ENCODE measurements at places on chromosomes 4 and X.

DNA sequence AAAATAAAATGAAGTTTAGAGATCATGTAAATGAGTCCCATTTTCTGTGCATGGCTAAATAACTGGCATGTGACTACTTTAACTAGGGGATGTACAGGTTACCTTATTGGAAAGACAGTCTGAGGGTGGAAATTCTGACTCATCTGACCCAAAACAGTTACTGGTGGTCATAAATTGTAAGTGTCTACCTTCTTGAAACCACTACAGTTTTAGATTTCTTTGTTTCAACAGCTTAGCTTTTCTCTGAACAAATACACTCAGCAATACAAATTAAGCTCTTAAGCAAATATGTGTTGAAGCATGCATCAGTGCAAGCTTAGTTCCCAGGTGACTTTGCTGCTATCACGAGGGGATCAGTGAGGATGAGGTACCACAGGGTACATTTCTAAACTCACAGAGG lies 60.7 kb upstream of the PGM2 start:
- DNase-seq: no peak

GRCh38 chrX:32392655-32393054 lies 818.7 kb downstream of the DMD start:
- DNase-seq: no peak

DNA sequence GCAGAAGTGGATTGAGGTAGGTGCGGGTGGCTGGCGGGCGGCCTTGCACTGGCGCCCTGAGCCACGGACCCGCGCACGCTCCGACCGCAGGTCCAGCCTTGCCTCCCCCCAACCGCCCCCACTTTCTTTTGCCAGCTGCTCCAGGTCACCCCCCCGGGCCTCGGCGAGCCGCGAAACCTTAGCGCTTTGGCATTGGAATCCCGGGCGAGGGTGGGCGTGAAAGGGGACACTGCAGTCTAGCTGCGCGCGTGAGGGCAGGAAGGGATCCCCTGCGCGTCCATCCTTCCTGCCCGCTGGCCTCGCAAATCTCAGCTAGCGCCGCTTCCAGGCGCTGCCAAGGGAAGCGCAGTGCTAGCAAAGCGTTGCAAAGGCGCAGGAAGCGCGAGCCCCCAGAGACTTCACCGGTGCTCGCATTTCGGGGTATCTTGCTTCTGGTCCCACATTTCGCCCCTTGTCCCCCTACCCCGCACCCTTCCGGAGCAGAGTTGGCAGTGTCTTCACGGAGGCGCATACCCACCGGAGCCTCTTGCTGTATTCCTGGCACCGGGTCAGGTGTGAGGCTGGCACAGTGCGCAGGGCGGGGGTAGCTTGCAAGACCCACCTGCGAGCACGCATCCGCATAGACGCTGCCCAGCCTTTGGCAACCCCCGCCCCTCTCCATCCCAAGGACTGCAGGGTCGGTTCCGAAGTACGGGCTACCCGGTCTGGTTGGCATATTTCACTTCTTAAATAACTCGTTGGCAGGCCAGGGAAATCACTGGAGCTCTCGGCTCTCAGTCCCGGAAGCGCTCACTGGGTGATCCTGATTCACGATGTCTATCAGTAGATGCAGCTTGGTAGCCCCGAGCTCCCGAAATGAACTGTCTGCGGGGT lies 104.4 kb downstream of the UCHL1 start:
- DNase-seq: peak; percentile 32

DNA sequence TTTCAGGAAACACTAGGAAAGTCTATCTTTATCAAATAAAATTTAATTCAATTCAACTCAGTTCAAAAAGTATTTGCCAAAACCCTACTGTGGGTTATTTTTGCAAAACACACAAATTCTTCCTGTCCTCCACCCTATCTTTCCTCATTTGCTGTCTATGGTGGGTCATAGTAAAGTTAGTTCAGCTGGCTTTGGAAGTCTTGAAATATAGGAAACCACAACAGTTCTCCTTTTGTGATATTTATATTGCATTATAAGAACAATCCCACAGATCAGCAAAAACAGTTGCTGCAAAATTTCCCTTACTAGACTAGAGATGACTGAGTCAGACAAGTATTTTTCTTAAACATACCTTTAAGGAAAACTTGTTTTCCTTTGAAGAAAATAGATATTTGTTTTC lies 22.2 kb downstream of the CYBB start:
- DNase-seq: no peak

DNA sequence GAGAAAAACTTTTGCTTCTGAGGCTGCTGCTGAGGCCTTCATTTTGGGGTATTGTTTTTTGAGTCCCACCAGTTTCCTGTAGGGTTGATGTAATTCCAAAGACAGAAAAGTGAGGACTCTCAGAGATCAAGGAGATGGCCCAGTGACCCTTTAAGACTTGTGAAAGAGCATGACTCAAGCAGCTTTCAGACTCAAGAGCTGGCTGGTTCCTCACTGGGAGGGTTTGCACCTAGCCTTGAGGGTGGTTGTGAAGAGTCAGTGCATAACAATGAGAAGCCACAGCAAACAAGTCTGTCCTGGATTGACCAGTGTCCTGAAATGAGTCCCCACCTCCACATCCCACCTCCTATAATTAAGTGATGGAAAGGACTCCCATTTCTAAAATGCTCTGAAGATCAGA lies 89.2 kb downstream of the NHS start:
- DNase-seq: no peak

- DNase-seq: no peak
Observed at GRCh38 chr4:107060388-107060787, 24.3 kb upstream of the DKK2 start.

DNA sequence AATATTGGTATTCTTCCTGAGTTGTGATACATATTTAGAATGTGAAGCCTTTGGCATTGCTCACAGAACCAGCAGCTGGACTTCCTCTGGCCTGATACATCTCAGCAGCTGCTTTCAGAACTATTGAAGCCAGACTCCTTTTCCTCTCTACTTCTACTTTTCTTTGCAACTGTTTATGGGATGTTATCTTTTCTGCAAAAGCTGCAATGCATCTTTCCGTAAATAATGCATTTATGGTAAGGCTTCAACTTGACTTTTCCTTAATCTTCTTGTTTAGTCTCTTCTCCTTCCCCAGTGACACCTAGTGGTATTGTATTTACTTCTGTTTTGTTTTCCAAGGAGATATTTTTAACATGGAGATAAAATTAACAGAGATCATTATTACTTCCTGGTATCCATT lies 1548.7 kb downstream of the PCDH7 start:
- DNase-seq: peak; percentile 6

DNA sequence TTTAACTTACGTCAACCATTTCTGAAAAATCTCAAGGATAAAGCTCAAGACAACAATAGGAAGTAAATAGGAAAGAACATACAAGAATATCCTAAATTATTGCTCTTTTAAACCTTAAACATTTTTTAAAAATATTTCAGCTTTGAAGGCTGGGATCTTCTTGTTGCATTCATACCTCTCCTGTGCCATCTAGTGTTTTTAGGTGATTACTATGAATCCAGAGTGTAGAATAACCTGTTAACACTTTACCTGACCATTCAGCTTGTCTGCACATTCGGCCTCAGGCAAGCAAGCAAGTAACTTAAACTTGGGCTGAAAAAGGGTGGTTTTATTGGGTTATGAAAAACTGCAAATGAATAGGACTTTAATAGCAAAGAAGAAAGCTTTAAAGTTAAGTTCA lies 507.8 kb upstream of the INTU start:
- peak; percentile 27 for DNase-seq

DNA sequence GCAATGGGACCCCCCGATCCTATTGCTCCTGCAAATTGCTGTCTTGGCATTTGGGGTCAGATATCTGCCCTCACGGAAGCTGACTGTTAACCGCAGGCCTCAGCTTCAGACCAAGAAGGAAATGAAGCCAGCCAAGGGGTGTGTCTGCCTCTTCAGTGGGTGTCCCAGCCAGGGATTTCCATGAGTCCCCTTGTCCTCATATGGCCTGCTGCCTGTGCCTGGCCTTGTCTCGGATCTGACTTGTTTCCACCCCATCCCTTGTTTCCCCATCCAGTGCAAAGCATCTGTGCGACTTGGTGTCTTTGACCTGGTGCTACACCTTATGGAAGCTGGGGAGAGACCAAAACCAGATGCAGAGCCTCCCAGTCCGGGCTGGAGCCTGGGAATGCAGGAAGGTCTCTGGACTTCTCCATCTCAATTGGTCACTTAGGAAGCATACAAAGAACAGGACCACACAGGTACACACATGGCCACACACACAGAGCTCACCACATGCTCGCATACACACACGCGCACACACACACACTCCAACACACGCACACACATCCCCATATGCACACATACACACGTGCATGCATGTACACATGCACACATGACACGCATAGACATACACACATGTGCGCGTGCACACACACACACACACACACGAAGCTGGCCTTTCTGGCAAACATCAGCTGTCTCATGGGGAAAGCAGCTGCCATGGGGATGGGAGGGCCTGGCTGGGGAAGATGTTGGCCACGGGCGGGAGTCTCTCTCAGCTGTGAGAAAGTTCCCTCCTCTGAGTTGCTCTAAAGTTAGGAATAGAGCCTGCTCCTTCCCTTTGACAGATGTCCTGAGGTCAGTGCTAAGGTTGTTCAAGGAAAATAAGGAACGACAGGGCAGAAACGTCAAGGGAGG lies 65.5 kb downstream of the CRMP1 start:
- DNase-seq: no peak

- no peak for DNase-seq
Observed at GRCh38 chr4:75344915-75345314, 169.3 kb downstream of the RCHY1 start.

DNA sequence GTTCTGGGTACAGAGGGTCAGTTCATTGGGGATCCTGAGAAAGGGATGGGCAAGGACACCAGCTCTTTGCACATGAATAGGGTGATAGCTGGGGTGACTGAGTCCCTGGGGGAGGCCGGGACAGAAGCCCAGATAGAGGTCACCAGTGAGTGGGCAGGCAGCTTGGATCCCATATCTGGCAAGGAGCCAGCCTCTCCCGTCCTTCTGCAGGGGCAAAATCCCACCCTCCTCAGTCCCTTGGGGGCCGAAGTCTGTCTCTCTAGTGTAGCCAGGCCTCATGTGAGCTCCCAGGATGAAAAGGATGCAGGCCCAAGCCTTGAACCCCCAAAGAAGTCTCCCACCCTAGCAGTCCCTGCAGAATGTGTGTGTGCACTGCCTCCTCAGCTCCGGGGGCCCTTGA lies 16.9 kb upstream of the GAGE10 start:
- no peak for DNase-seq

- no peak for DNase-seq
Observed at GRCh38 chr4:18578307-18578706, 556.8 kb upstream of the LCORL start.

GRCh38 chrX:77510007-77510406 lies 62.8 kb downstream of the FGF16 start:
- no peak for DNase-seq

- DNase-seq: no peak
Observed at GRCh38 chr4:2446656-2447564, 22.0 kb upstream of the RNF4 start.

GRCh38 chrX:46404774-46405173 lies 140.4 kb downstream of the ZNF674 start:
- no peak for DNase-seq

- DNase-seq: no peak
Observed at GRCh38 chr4:2304321-2304876, 42.5 kb upstream of the MXD4 start.

DNA sequence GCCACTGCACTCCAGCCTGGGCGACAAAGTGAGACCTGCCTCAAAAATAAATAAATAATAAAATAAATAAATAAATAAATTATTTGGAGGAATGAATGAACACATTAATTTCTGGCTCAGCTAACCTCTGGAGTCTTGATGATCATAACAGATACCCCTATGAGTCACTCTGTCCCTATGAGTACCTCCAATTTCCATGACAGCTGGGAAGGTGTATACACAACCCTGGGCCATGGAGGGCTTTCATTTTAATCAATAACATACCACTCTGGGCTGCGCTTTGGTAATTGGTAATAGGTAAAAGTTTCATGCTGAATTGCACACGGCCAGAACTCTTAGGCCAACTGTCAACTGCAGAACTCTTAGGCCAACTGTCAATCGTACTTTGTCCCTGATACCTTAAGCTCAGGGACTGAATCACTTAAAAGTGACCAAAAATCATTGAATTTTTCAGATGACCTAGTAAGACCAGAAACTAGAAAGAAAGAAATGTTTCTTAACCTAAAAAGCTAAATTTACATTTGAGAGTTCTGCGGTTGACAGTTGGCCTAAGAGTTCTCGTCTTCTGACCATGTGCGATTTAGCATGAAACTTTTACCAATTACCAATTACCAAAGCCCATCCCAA lies 112.4 kb downstream of the ATP11C start:
- no peak for DNase-seq

- no peak for DNase-seq
Observed at GRCh38 chrX:468979-469378, 82.3 kb upstream of the PPP2R3B start.

GRCh38 chr4:24195991-24196736 lies 306.3 kb upstream of the PPARGC1A start:
- DNase-seq: no peak

DNA sequence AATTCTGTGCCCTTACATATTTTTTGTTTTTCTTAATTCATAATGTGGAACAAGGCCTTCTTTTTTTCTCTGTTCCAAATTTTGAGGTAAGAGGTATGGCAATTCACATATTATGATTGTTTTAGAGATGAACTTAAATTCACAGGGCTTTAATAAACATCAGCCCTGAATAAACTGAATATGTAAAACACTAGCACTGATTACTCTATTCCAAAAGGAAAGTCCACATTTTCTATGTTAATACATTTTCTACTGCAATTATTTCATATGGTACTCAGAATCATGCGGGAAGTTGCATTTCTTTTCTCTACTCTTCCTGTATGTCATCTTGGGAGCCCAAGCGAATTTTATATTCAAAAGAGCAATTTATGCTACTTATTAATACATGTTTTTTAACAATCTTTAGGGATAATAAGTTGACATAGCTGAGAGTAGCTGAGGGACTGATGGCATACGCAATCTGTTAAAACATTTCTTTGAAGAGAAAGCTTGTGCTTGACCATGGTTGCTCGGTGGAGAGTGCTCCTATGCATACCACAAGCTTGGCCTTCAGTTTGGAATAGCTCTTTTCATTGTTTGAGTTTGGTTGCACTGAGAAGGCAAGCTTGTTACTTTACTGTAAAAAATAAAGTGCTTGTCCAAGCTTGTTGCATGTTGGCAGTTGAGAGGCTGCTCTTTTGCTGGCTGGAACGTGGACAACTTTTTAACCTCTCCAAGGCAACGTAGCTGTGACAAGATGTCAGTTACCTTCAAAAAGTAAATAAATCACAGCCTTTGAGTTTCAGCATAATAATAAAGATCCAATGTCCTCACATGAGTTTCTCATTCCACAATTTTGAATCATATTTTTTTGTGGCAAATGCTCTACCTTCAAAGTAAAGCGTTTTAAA lies 196.3 kb upstream of the SPRY1 start:
- DNase-seq: no peak

- no peak for DNase-seq
Observed at GRCh38 chr4:165726831-165727230, 146.2 kb upstream of the TLL1 start.

- no peak for DNase-seq
Observed at GRCh38 chr4:93203708-93204107, 624.8 kb upstream of the ATOH1 start.
